H1 (cell line): ENCODE measurements at places on chromosomes 7 and 10. TPM values are rescaled to one million over a fixed set of nuclear protein-coding genes. Genes with fewer than 3 reads are reported as not detected.

MYPN gene
- not detected in 2 replicates for total RNA-seq

UTF1 gene
- total RNA-seq: 21.7 and 21.8 TPM in 2 replicates

GRCh38 chr10:98470850-98471249 is 24.1 kb upstream of the HPS1 start:
- H3K36me3 ChIP-seq: no peaks in the 10 kb centered on the region
- H3K27ac ChIP-seq: no peak overlapping the region
- H3K27me3 ChIP-seq: no peaks in the 10 kb centered on the region
- H3K4me3 ChIP-seq: no peak overlapping the region
- DNase-seq: no peak

- no peaks in the 10 kb centered on the region; the same call in none of the 2 replicates for H3K4me1 ChIP-seq
- H3K27ac ChIP-seq: no peak overlapping the region
- no peak for DNase-seq
- H3K27me3 ChIP-seq: no peaks in the 10 kb centered on the region
Measured at GRCh38 chr10:34298346-34298818, 516.7 kb downstream of the PARD3 start.

DNA sequence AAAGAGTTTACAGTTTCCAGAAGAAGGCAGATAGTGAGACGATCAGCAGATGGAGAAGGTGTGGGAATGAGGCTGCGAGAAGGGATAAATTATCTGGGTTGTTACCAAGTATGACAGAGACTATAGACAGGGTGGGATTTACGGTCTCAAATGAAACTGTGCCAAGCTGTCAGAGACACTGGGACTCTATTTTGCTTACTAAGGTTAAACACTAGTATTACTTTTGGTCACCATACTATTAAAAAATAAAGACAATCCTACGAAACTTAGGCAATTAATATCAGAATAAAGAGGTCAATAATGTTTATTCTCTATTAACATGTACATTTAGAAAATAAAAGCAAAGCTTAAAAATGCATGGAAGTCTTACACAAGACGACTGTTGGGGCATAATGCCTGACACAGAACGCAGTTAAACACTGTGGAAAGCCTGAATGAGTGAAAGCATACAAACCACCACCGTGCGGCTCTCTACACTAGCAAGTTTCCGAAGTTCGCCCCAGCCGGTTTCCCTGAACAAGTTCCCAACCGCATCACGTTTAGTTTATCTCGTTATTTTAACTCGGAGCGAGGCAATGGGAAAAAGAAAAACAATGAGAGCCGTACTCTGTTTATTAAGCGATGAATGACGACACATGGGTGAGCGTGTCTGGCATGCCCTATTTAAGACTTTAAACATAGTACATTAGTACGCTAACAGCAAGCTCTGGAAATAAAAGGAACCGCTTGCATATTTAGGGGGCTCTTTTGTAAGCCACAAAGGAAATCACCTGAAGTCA is 909 bp upstream of the CC2D2B start:
- H3K27ac ChIP-seq: no peak overlapping the region
- peak overlapping the region; percentile 82 for H3K4me3 ChIP-seq
- H3K27me3 ChIP-seq: no peaks in the 10 kb centered on the region
- 0 out of 2 replicates have a peak, but pooled peaks cover 2% of the 10 kb centered on the region for H3K36me3 ChIP-seq
- no peaks in the 10 kb centered on the region for H3K4me1 ChIP-seq
- DNase-seq: peak; percentile 56

NKX1-2 gene
- 33.9 and 34.9 TPM in 2 replicates for total RNA-seq

- no peak for DNase-seq
- H3K4me1 ChIP-seq: no peaks in the 10 kb centered on the region
- H3K4me3 ChIP-seq: no peak overlapping the region
- no peaks in the 10 kb centered on the region for H3K27me3 ChIP-seq
- H3K27ac ChIP-seq: no peak overlapping the region
Measured at GRCh38 chr7:24737281-24737680, 20.0 kb downstream of the GSDME start.

- no peak overlapping the region for H3K4me3 ChIP-seq
- no peak for DNase-seq
- no peaks in the 10 kb centered on the region for H3K27me3 ChIP-seq
- no peak overlapping the region for H3K27ac ChIP-seq
- peaks cover 3% of the 10 kb centered on the region for H3K4me1 ChIP-seq
- H3K36me3 ChIP-seq: no peaks in the 10 kb centered on the region
Measured at GRCh38 chr7:137981668-137982067, 20.2 kb downstream of the CREB3L2 start.

RBP3 gene
- total RNA-seq: not detected in 2 replicates

GRCh38 chr7:22214000-22214399 is 143.0 kb downstream of the RAPGEF5 start:
- H3K27me3 ChIP-seq: no peaks in the 10 kb centered on the region

DNA sequence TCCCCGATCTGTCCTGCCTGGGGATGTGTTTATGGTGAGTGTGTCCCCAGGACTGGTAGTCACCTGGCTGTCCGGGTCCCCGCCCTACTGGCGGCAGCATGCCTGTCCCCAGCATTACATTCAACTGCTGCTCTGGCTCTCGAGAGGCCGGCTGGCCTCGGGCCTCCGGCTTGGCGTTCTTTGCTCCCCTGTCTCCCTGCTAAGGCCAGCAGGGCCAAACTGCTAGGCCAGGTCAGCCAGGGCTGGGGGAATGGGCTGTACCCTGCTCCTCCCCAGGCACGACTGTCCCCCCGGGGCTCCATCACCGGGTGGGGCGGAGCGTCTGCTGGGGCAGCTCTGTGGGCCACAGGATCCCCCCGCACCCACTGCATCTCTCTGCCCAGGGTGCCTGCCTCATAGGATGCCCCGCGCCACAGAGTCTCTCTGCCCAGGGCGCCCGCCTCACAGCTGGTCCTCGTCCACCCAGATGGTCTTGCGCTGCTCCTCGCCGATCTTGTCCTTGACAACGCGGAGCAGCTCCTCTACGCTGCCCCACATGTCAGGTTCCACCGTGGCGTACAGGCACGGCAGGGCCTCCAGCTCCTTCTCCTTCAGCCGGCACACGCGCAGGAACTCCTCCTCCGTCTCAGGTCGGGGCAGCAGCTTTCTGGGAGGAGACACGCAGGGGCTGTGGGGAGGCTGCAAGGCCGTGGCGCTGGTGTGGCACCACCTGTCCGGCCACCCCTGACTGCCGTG is 62.3 kb upstream of the GNA12 start:
- H3K27ac ChIP-seq: no peak overlapping the region
- no peaks in the 10 kb centered on the region for H3K4me1 ChIP-seq
- H3K4me3 ChIP-seq: no peak overlapping the region

IFIT1 gene
- 1.5 and 1.8 TPM in 2 replicates for total RNA-seq

SPAG6 gene
- 0.34 TPM in 1 of 2 replicates, not detected in the other for total RNA-seq

GPR158 gene
- 0.78 and 0.86 TPM in 2 replicates for total RNA-seq

EPHA1 gene
- 133 and 139 TPM in 2 replicates for total RNA-seq

ACTA2 gene
- 2.0 and 3.5 TPM in 2 replicates for total RNA-seq

- H3K4me1 ChIP-seq: no peaks in the 10 kb centered on the region
- no peak for DNase-seq
- no peak overlapping the region for H3K4me3 ChIP-seq
- no peaks in the 10 kb centered on the region for H3K27me3 ChIP-seq
- no peak overlapping the region for H3K27ac ChIP-seq
Measured at GRCh38 chr10:8369666-8370065, 315.2 kb downstream of the GATA3 start.

- H3K4me3 ChIP-seq: no peak overlapping the region
- no peaks in the 10 kb centered on the region for H3K4me1 ChIP-seq
- no peaks in the 10 kb centered on the region for H3K36me3 ChIP-seq
- no peak for DNase-seq
- H3K27ac ChIP-seq: no peak overlapping the region
Measured at GRCh38 chr7:93750986-93751385, 139.6 kb downstream of the TFPI2 start.

DNA sequence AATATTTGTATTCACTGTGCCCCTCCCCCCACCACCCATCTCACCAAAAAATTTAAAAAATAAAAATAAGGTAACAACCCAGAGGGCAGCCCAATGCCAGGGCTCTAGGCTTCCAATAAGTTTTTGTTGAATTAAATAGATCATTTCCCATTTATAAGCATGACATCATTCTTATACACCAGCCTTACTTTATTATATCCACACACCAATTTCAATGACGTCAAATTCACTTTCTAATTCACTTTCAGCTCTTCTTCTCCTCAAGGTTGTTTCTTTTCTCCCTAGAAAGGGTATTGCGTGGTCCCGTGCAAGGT is 1.2 kb upstream of the DKK1 start:
- peaks cover 8% of the 10 kb centered on the region; the same call in 1 of the 2 replicates for H3K4me1 ChIP-seq
- H3K27me3 ChIP-seq: peaks cover 85% of the 10 kb centered on the region
- DNase-seq: no peak
- H3K4me3 ChIP-seq: peak overlapping the region; percentile 57; the same call in 1 of the 2 replicates
- H3K27ac ChIP-seq: no peak overlapping the region

ABLIM1 gene
- 51.2 and 52.1 TPM in 2 replicates for total RNA-seq

DNA sequence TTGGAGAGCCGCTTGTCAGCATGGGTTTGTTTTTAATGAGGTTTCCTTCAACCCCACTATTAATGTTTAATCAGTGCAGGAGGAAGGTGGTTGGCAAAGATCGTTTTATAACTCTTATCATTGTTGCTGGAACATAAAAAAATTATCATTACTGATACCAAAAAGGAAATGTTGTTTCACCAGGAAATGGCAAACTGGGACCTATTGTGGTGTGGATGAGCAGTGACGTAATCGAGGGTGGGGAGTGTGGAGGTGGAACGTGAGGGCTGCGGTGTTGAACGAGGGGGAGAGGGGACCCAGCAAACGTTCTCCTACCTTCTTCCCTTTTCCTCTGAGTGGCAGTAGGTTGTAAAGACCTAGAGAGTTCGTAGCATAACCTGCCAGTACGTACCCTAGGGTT is 71.9 kb upstream of the TOMM7 start:
- no peak overlapping the region for H3K4me3 ChIP-seq
- H3K36me3 ChIP-seq: no peaks in the 10 kb centered on the region
- no peak overlapping the region for H3K27ac ChIP-seq

DNA sequence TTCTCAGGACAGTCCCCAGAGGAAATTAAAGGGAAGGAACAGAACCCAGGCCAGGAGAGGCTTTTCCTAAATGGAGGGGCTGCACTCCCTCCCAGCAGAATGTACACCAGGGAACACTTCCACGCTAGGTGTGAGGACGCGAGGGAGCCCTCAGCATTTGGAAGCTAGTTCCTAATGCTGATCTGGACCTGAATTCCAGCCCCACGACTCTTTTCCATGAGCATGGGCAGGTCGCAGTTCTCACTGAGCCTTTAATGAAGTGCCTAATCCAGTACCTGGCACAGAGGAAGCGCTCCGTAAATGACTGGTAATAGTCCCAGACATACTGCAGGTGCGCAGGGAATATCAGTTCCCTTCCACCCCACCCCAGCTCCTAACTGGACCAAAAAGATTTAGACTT is 1.1 kb downstream of the ALOX5 start:
- H3K36me3 ChIP-seq: no peaks in the 10 kb centered on the region
- H3K4me1 ChIP-seq: peaks cover 4% of the 10 kb centered on the region
- no peak overlapping the region for H3K4me3 ChIP-seq
- DNase-seq: no peak
- H3K27me3 ChIP-seq: peaks cover 8% of the 10 kb centered on the region

DNA sequence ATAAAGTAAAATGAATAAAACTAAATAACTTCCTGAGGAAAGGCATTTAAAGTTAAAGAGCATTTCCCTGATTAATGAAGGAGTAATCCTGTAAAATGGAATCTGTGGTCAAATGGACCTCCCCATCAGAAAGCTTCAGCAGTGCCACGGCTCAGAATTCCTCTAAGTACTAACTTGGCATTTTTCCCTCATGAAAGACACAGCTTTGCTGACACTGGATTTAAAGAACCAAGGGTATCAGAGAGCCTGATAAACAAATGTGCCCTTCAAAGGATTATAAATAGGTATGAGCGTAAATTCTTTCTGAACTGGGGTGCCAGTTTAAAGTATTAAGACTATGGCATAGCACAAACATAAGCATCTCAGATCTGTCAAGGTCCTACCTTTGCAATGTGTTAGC is 24.2 kb upstream of the RNF148 start:
- no peak for DNase-seq
- no peaks in the 10 kb centered on the region for H3K27me3 ChIP-seq
- no peaks in the 10 kb centered on the region for H3K36me3 ChIP-seq
- H3K4me3 ChIP-seq: no peak overlapping the region
- H3K27ac ChIP-seq: no peak overlapping the region

DNA sequence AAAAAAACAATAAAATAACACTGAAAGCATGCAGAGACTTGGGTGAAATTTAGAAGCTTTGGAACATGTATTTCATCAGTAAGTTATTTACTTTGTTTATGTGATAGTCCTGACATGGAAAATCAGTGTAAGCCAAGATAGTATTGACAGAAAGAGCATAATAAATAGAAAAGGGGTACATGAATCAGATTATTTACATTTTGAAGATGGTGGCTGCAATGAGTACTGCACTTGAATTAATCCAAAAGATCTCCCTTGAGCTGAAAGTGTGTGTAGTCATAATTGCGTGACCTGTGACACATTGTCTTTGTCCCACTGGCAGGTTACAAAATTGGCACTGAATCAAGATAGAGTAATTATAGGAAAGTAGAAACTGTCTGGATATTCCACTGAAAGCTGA is 562.9 kb downstream of the GFRA1 start:
- no peaks in the 10 kb centered on the region for H3K36me3 ChIP-seq
- no peaks in the 10 kb centered on the region for H3K4me1 ChIP-seq
- H3K27me3 ChIP-seq: no peaks in the 10 kb centered on the region
- H3K27ac ChIP-seq: no peak overlapping the region

DNA sequence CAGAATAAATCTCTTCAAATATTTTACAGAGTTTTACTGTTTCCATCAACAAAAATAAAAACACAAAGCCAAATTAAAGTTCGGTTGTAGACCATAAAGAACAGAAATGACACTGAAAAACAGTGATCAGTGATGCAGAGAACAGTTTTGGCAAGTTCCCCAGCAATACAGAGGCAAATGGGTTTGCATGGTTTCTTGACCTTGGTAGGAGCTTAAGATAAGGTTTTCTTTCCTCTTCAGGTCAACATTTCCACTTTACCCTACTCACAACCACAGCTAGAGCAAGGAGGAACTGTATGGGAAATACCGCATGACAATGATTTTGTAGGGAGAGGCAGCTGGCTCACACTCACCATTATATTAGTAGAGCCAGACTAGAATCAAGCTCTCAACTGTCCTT is 199.5 kb downstream of the SH2D4B start:
- no peaks in the 10 kb centered on the region for H3K27me3 ChIP-seq
- no peaks in the 10 kb centered on the region for H3K4me1 ChIP-seq
- no peak overlapping the region for H3K27ac ChIP-seq
- H3K36me3 ChIP-seq: no peaks in the 10 kb centered on the region

GRCh38 chr7:79692015-79692414 is 238.5 kb upstream of the MAGI2 start:
- no peak overlapping the region for H3K27ac ChIP-seq
- no peaks in the 10 kb centered on the region for H3K27me3 ChIP-seq
- DNase-seq: no peak
- no peaks in the 10 kb centered on the region for H3K36me3 ChIP-seq

DNA sequence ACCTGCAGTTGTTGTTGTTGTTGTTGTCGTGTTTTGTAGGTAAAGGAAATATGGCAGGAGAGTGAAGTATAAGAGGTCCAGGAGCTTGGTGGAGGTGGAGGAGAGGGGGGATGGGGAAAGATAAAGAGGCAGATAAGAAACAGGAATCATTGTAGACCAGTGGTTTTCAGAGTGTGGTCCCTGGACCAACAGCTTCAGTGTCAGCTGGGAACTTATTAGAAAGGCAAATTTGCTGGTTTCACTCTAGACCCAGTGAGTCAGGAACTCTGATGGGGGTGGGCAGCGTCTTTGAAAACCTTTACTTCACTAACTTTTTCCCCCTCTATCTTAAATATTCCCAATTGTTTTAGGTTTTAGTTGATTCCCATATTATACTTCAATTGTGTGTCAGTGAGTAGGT is 241.5 kb downstream of the AUTS2 start:
- no peak overlapping the region for H3K27ac ChIP-seq
- H3K4me1 ChIP-seq: peaks cover 22% of the 10 kb centered on the region
- H3K27me3 ChIP-seq: no peaks in the 10 kb centered on the region
- H3K36me3 ChIP-seq: no peaks in the 10 kb centered on the region
- DNase-seq: no peak

VAX1 gene
- not detected in 2 replicates for total RNA-seq

C10orf67 gene
- 0.11 TPM in 1 of 2 replicates, not detected in the other for total RNA-seq
